ENCODE measurements at places on chromosomes 3 and 15. TPM values are rescaled to one million over a fixed set of nuclear protein-coding genes. Genes with fewer than 3 reads are reported as not detected.
A peak's percentile ranks its signal among the peaks of the same experiment; 100 is the strongest.

DNA sequence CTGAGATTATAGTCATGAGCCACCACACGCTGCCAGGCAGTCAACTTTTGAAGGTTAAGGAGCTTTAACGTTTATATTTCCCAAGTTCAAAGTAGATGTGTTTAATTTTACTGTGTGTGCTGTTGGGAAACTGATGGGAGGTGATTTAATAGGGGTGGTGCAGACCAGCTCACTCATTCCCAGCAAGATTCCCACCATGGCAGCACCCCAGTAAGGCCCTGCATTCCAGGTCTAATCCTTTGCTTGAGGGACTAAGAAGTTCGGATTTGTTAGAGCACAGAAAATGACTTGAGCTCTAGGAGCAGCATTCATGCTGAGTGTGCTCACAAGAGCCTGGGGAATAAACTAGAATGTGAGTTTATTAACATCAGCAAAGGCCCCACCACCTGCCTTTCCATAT is 25.2 kb downstream of the TSEN2 start:
- DNase-seq: no peak

GRCh38 chr3:55453886-55454496 is 33.1 kb downstream of the WNT5A start:
- DNase-seq: no peak

The CFAP91 gene
- not detected for total RNA-seq

The FGF12 gene
- total RNA-seq: 0.09 TPM

- no peak for DNase-seq
Measured at GRCh38 chr3:154690413-154690812, 260.4 kb upstream of the GPR149 start.

The TNIK gene
- total RNA-seq: 4.3 TPM

DNA sequence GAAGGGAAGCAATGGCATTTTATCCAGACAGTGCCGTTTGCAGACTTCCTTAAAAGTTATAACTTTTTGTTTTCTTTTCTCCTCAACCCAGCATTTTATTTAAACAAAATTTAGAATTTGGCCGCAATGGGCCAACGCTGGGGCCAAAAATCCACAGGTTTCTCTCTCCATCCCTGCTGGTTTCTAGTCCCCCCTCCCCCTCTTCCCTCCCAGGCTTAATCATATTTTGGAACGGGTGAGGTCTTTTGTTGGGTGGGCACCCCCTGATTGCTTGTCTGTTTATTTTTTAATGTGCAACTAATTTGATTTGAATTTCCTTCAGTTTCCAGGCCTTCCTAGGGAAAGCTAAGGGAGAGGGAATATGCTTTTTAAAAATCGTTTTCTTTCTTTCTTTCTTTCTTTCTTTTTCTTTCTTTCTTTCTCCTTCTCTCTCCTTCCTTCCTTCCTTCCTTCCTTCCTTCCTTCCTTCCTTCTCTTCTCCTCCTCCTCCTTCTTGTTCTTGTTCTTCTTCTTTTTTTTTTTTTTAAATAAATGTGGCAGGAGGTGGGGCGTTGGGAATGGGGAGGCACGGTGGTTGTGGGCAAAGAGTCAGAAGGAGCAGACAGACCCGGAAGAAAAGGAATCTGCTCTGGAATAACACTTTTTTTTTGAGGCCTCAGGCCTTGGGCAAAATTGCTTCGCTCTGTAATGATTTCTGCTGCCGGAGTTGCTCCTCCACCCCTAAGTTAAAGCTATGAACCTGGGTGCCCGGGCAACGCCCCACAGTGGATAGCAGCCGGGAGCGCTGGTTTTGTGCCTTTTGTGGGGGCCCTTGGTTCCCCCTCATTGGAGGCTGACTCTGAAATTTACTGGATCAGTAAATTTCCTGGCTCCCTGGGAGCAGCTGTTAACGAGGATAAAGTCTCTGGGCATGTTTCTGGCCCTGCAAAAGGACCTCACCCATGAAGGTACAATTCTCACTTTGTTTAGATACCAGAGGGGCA is 1.9 kb downstream of the FNDC3B start:
- peak; percentile 55 for DNase-seq

GRCh38 chr3:74500257-74500656 is 114.2 kb downstream of the CNTN3 start:
- DNase-seq: no peak

GRCh38 chr3:155064920-155065319 is 15.2 kb upstream of the MME start:
- DNase-seq: peak; percentile 9

DNA sequence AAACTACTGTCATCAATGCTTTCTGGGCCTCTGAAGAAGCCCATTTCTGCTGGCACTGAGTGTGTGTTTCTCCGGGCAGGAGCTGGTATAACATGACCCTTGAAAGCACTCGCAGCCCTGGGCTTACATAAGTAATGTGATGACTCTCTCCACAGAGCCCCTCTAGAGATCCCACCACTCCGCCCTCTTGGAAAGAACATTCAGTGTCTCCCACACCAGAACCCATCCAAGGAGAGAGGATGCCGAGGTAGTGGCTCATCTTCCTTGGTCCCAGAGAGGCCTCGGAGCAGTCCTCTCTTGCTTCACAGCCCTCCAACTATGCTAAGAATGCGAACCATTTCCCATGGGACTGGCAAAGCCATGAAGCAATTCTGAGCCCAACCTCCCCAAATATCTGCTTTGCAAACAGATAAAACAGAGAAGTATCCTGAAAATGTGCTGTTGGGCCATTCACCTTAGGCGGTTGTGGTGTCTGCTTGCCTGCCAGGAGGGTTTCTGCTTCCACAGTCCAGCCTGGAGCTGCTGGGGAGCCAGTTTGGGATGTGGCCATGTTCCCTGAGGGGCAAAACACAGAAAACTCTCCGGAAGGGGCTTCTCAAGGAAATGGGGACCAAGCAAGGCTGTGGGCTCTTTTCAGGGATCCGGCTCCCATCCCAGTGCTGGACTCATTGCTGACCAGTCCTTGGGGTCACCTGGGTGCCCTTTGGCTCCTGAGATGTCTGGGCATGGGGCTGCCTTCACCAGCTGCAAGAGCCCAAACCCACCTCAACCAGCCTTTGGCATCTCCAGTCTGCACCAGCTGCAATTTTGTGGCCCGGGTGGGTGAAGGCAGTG is 47.3 kb downstream of the AMOTL2 start:
- DNase-seq: peak; percentile 96

The SCAANT1 gene
- total RNA-seq: not detected

DNA sequence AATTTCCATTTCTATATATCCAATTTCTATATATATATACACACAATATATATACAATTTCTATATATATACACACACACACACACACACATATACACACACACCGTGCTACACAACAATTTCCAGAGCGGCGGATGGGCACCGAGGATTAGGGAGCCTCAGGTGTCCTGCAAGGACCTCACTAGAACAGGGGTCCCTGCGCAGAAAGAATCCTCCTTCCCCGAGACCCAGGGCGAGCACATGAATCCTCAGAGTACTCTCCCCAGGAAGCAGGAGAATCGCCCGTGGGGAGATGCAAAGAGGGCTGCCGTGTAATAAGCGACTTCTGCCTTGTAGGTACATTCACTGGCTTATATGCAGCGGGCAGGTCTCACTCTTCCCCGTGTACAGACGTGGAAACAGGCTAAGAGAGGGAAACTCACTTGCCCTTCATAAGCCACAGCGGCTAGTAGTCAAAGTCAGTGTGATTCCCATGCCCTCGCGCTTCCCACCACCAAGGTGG is 467 bp downstream of the PIF1 start:
- no peak for DNase-seq

DNA sequence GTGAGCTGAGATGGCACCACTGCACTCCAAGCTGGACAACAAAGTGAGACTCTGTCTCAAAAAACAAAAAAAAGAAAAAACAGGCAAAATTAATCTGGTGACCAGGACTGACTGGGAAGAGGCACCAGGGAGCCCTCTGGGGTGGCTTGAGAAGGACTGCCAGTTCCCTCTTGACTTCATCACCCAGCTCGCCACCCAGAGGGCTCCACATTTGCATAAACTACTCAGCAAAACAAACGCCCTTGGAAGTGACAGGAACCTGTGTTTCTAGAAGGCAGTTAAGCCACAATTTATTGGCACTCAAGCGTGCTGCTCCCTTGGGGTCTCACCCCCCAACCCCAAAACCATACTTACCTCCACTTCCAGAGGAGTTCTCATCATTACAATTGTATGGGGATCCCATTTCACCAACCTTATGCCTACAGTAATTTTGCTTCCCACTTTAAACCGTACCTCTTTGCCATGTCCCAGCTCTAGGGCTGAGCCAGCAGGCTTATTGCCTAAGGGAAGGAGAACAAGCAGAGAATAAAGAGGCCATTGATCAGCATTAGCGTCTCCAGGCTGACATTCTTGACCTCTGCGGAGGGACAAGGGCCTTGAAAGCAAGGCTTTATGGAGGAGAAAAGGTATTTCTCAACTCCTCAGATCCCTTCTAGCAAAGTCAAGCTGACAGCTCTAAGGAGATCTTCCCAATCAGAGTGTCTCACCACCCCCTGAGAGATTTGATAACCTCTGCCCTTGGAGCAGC is 357.4 kb downstream of the SHQ1 start:
- no peak for DNase-seq
